GM12878 (cell line): ENCODE measurements at places on chromosomes 16 and 17. TPM values are rescaled to one million over a fixed set of nuclear protein-coding genes. Genes with fewer than 3 reads are reported as not detected.
A peak's percentile ranks its signal among the peaks of the same experiment; 100 is the strongest.

- peak overlapping the region; percentile 63 for H3K27ac ChIP-seq
- H3K27me3 ChIP-seq = no peaks in the 10 kb centered on the region
- H3K36me3 ChIP-seq = no peaks in the 10 kb centered on the region; the same call in 1 of the 2 replicates
- no peak for DNase-seq
- peak overlapping the region; percentile 47 for H3K4me3 ChIP-seq
Observed at GRCh38 chr16:3797473-3797872, 80.1 kb upstream of the TRAP1 start.

DNA sequence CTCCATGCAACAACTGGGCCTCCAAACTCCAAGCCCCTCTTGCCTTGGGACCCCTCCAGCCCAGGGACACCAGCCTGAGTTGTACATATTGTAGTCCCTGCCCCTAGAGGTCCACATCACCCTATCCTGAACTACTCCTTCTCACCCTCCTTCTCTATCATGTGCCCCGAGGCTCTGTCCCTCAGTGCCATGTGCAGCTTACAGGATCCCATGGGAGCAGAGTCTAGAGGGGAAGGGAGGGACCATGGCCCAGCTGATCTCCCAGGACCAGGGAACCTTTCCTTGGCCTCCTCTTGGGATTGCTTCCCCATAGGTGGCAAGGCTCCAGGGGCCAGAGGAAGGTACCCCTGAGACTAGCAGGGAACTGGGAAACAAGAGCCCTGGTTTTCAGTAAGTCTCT lies 35.3 kb downstream of the TMEM132E start:
- H3K4me1 ChIP-seq = no peaks in the 10 kb centered on the region
- H3K36me3 ChIP-seq = no peaks in the 10 kb centered on the region
- DNase-seq = no peak
- H3K27ac ChIP-seq = no peak overlapping the region

- no peaks in the 10 kb centered on the region for H3K4me1 ChIP-seq
- H3K36me3 ChIP-seq = no peaks in the 10 kb centered on the region
- H3K4me3 ChIP-seq = no peak overlapping the region
- no peak for DNase-seq
Observed at GRCh38 chr16:66419527-66419926, 7.6 kb upstream of the BEAN1 start.

The KRT28 gene
- not detected in 2 replicates for polyA plus RNA-seq

DNA sequence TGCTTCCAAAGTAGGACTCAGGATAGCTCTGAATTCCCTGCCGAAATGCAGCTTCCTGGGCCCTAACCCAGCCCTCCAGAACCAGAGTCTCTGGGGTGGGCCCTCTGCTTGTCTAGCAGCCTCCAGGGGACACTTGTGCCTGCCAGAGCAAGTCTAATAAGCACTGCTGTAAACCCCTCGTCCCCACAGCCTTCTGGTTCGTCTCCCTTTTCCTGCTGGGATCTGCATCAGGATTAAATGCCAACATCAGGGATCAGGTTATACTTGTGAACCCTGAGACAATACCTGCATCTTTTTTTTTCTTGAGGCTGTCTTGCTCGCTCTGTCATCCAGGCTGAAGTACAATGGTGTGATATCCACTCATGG lies 282.0 kb downstream of the SEC14L1 start:
- no peaks in the 10 kb centered on the region for H3K27me3 ChIP-seq
- no peak for DNase-seq
- no peak overlapping the region for H3K27ac ChIP-seq

DNA sequence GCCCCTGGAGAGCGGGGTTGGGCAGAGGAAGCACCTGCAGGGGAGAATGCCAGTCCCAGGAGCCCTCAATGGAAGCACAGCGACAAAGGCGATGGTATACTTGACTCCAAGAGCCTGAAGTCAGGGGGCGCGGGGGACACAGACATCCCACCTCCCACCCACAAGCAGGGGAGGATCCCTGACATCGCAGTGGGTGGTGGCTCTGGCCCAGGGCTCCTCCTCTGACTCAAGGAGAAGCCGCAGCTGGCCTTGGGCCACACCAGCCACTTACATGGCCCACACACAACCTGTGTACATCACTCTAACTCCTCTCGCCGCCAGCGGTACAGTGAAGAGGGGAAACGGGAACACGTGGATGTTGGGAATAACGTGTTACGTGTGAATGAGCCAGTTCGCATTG lies 44.3 kb downstream of the FZD2 start:
- H3K4me3 ChIP-seq = no peak overlapping the region
- H3K36me3 ChIP-seq = no peaks in the 10 kb centered on the region
- no peaks in the 10 kb centered on the region for H3K4me1 ChIP-seq
- DNase-seq = no peak
- no peaks in the 10 kb centered on the region for H3K27me3 ChIP-seq

The NUTF2 gene
- 324 and 342 TPM in 2 replicates for polyA plus RNA-seq

DNA sequence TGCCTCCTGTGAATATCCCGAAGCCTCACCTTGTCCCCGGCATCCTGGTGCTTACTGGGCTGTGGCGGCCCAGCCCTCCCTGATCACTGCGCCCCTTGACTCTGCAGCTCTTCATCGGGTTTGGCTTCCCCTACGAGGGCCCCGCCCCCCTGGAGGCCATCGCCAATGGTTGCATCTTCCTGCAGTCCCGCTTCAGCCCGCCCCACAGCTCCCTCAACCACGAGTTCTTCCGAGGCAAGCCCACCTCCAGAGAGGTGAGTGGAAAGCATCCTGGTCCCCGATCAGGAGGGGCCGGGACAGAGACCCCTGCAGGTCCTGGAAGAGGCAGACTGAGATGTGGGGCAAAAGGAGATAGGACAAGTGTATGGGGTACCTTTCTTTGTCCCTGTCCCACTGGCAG lies 72.1 kb downstream of the MGAT5B start:
- H3K27ac ChIP-seq = no peak overlapping the region
- no peak overlapping the region for H3K4me3 ChIP-seq
- no peaks in the 10 kb centered on the region for H3K36me3 ChIP-seq

The KRT24 gene
- not detected in 2 replicates for polyA plus RNA-seq

GRCh38 chr17:58611331-58611730 lies 80.5 kb downstream of the TEX14 start:
- H3K36me3 ChIP-seq = no peaks in the 10 kb centered on the region
- no peaks in the 10 kb centered on the region for H3K27me3 ChIP-seq
- no peak overlapping the region for H3K4me3 ChIP-seq
- H3K4me1 ChIP-seq = peaks cover 17% of the 10 kb centered on the region

The EVI2B gene
- polyA plus RNA-seq = 26.2 and 26.7 TPM in 2 replicates

GRCh38 chr17:42275527-42276358 lies 448 bp downstream of the STAT5B start:
- peaks cover 28% of the 10 kb centered on the region for H3K4me1 ChIP-seq
- H3K27ac ChIP-seq = peak overlapping the region; percentile 77
- no peaks in the 10 kb centered on the region for H3K36me3 ChIP-seq
- H3K27me3 ChIP-seq = no peaks in the 10 kb centered on the region
